Thoracic aorta endothelial cell (primary cell): ENCODE measurements at places on chromosomes 11 and 22. TPM values are rescaled to one million over a fixed set of nuclear protein-coding genes. Genes with fewer than 3 reads are reported as not detected.

MUC5AC gene
- not detected in 2 replicates for total RNA-seq

LRRN4CL gene
- total RNA-seq, result not detected in 2 replicates

FBLN1 gene
- 0.14 and 0.66 TPM in 2 replicates for total RNA-seq

MAFF gene
- total RNA-seq, result 53.6 and 66.6 TPM in 2 replicates

FDX1 gene
- total RNA-seq, result 11.6 and 12.8 TPM in 2 replicates

CTSC gene
- total RNA-seq, result 190 and 219 TPM in 2 replicates

MFRP gene
- total RNA-seq, result under 0.01 TPM in 1 of 2 replicates, not detected in the other

HDAC10 gene
- 17.0 and 17.4 TPM in 2 replicates for total RNA-seq

GGTLC2 gene
- not detected in 2 replicates for total RNA-seq

TP53AIP1 gene
- not detected in 2 replicates for total RNA-seq

FXYD6 gene
- total RNA-seq, result 0.53 and 2.6 TPM in 2 replicates

OR4C13 gene
- total RNA-seq, result not detected in 2 replicates

CLDN5 gene
- 271 and 542 TPM in 2 replicates for total RNA-seq

CARD16 gene
- total RNA-seq, result 23.5 and 29.5 TPM in 2 replicates

OR5M11 gene
- not detected in 2 replicates for total RNA-seq

VSIG10L2 gene
- not detected in 2 replicates for total RNA-seq
